Activated CD4-positive, alpha-beta T cell treated with anti-CD3 and anti-CD28 coated beads, Interleukin-10, Interleukin-2, amounts not matched to agents 100 ng/mL and 50 ng/mL, durations not matched to agents 16 hours and 8 hours (primary cell): ENCODE measurements at places on chromosomes 2 and 18.

GRCh38 chr2:194674043-194674442 is 983.0 kb upstream of the SLC39A10 start:
- DNase-seq: no peak

- DNase-seq: no peak
Measured at GRCh38 chr2:130776550-130776949, 21.2 kb downstream of the AMER3 start.

DNA sequence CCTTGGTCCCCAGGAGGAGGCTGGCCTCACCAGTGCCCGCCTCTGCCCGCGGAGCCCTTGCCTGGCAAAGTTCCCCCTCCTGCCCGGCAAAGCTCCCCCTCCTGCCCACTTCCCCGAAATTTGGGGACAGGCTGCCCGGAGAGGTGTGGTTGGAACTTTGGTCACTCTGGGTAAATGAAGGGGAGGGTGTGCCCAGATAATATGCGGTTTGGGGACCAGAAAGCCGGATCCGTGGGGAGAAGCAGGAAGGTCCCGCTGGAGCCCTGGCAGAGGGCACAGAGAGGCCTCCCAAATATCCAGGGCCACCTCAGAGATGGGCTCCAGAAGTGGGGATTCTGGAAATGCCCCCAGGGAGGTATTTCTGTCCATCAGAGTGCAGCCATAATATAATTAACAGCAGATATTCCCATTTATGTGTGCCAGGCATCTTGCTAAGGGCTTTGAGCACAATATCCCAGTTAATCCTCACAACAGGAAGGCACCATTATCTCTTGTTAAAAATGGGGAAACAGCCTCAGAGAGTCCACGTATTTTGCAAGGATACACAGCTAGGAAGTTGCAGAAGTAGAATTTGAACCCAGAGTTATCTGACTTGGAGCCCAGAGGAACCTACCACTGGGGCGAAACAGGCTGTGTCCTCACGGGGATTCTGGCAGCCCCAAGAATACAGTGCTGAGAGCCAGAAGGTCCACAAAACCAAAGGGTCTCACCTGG is 914 bp downstream of the STEAP3 start:
- DNase-seq: no peak

DNA sequence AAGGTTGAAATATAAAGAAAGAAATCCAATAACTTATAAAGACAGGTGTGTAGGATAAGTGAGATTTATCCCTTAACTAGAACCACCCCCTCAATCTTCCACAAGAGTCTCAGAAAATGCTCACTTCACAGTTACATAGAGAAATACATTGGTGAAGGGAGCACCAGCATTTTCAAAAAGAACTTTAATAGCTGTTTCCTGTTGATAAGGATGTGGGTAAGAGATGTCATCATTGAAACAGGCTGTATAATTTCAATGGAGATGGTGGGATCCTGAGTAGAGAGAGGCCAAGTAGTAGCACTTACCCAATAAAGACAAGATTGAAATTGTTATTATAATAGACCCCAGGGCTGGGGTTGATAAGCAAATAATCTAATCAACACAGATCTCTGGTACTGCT is 162.2 kb upstream of the TACR1 start:
- no peak for DNase-seq

GRCh38 chr2:192072261-192072660 is 122.5 kb downstream of the TMEFF2 start:
- DNase-seq: no peak

GRCh38 chr18:63511285-63511684 is 30.9 kb upstream of the SERPINB12 start:
- peak; percentile 20 for DNase-seq

- DNase-seq: no peak
Measured at GRCh38 chr18:42850174-42851083, 265.1 kb downstream of the RIT2 start.

GRCh38 chr2:56077359-56077915 is 106.4 kb upstream of the CCDC85A start:
- peak; percentile 6 for DNase-seq

DNA sequence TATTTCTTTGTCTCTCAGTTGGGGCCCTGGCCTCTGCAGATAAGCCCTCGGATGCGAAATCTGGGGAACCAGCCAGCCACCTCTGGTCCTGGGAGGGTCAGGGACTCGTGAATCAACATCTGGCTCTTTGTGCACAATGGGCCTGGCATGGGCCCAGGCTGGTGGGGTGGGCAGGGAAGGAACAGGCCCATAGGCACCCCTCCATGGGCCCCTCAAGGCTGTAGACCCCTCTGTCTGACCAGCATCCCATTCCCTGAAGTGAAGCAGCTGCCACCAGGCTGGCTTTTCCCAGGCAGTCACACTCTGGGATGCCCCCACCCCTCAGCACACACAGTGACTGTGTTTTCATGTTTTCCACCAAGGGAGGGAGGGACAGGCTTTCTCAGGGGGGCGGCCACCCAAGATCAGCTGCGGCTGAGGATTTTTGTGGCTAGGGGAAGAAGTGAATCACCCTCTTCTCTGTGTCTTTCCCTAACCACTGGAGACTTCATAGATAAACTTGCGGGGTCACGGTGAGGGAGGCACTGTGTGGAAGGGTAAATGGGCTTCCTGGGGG is 166.0 kb downstream of the AGAP1 start:
- no peak for DNase-seq

DNA sequence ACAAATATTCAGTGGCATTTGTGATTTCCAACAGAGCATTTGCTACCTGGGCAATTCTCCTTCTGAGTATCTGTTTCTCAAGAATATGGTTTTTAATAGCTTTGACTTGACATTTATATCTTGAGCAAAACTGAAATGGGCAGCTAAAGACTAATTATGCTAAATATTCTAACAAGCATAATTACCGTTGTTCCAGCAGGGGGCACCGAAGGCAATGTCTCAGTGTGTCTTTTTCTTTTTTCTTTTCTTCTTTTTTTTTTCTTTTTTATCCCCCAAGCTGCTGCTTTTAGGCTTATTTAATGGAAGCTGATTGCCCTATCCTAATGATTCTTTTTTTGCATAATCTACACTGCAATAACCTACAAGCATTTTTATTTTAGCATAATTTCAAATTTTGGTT is 138.9 kb upstream of the NABP1 start:
- peak; percentile 32 for DNase-seq

DNA sequence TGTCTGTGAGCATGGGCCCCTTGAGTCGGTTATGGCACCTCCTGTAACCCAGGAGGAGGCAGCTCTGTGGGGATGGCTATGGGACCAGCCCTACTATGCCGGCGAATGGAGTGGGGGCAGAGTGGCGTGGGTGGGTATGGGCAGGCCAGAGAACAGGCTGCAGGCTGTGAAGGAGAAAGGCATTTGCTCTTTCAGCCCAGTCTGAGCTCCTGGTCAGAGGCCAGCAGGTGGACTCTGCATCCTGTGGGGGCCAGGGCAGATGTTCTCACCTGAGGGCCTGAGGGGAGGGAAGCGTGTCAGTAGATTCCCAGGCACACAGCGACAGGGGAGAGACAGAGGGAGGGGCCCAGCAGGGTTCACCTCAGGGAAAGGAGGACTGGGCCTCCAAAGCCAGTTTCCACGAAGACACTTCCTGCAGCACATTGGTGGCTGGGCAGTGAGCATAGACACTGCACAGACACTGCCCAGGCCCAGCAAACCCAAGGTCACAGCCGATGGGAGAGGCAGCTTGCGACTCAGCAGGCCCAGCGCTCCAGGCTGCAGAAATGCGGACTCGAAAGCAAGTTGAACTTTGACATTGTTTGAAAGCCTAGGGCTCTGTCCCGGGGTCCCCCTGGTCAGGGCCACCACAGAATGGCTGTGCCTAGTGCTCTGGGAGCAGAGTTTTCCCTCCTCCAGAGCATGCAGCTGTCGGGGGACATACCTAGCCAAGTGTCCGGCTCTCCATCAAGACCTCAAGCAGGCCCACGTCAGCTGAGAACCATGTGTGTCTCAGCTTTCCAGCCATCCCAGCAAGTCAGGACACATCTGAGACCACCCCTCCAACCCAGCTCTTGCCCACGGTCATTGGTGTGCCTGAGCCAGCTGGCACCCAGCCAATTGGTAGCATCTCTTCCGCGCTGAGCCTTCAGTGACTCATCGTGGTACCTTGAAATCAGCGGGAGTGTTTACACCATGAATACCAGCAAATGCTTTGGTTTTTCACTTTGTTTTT is 53.8 kb downstream of the TGOLN2 start:
- DNase-seq: peak; percentile 34

- no peak for DNase-seq
Measured at GRCh38 chr2:218422403-218423086, 3.6 kb downstream of the VIL1 start.

- DNase-seq: no peak
Measured at GRCh38 chr2:188610050-188610444, 318.4 kb downstream of the GULP1 start.

DNA sequence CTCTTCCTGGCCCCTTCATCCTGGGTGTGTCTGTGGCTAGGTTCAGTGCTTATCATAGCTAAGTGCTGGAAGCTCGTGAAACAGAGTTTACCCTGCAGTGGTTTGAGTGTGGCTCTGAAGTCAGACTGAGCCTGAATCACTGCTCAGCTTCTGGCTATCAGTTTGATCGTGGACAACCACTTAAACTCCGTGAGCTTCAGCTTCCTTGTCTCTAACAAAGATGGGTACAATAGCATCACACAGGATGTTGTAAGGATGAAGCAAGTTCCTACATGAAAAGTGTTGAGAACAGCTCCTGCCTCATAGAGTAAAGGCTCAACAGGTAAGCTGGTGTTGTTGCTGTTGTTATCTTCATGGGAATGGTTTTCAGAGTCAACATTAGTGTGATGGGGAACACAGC is 210.3 kb downstream of the CLIP4 start:
- peak; percentile 13 for DNase-seq

- DNase-seq: no peak
Measured at GRCh38 chr2:158995677-158996049, 27.2 kb downstream of the TANC1 start.

DNA sequence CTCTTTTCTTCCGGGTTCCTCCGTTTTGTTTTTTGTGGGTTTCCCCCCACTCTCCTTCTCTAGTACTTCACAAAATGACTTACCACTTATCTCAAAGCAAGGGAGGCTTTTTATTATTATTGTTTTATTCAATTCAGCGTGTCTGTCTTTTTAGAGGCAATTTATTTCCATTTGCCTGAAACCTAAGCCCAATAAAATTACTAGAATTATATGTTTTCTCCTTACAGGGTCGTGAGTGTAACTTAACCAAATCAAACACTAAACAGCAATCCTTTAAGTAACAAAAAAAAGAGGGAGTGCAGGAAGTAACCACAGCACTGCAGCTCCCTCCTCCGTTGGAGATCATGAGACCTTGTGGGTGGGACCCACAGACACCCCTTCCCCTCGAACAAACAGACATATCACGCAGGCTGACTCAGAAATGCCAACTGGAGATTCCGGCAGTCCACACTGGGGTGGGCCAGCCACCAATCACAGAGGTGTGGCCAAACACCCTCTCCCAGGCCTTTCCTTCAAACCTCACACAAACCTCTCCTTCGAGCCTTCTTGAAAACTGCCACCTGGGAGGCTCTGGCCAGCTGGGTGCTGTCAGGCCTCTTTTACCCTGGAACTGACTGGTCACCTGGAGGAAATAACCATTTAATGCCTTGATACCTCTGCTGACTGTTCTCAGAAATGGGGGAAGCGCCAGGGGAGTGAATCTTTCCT is 207.1 kb upstream of the SMAD2 start:
- DNase-seq: no peak

DNA sequence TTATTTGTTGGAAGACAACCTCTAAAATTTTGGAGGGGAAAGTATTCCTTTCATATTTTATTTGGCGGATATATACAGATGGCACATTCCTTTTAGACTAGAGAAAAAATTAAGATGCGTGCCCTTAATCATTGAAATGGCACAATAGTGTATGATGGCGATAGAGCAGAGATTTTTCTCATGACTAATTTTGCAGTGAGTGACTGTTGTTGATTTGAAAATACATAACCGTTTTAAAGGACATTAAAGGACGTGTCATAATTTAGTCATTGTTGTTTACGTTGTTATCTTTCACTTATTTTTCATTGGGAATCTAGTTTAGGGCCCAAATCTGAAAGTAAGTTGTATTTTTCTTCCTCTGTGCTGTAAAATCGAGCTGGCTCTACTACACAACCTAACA is 61.7 kb downstream of the CERS6 start:
- DNase-seq: no peak

GRCh38 chr18:74141667-74142066 is 6.0 kb downstream of the FBXO15 start:
- no peak for DNase-seq

DNA sequence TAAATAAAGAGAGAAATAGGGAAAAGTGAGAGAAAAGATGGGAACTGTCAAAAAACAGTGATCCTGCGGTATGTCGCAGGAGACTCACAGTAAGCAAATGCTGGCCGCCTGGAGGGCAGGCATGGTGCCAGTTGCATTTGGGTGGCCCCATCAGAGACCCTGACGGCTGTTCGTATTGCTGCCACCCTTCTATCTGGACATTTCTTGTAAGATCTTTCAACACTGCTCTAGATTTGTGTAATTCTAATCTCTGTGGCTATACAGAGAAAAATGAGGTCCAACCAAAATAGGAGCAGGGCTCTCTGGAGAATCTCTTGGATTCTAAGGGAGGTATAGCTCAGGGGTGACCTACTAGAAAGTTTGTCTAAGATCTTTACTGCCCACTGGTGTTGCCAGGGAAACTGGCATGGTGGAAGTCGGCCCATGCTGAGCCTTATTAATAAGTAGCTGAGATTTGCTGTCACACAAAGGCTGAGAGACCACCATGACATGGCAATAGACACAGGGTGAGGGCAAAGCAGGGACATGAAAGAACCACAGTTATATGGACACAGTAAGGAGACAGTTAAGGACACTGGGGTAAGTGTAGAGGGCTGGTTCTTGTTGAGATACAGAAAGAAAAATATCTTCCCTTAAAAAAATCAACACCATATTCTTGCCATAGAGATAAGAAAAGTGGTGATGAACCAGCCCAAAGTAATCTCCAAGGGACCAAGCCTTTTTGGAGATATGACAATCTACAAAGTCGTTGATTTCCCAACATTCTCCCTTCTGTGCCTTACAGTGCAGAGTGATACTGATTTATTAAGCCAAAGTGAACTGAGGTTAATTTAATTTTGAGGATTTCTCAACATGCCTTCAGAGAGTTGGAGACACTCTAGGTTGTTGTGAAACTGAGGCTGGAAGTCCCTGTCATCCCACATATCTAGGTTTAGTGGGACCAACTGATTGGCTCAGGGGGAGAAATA is 26.4 kb upstream of the FZD7 start:
- DNase-seq: no peak

DNA sequence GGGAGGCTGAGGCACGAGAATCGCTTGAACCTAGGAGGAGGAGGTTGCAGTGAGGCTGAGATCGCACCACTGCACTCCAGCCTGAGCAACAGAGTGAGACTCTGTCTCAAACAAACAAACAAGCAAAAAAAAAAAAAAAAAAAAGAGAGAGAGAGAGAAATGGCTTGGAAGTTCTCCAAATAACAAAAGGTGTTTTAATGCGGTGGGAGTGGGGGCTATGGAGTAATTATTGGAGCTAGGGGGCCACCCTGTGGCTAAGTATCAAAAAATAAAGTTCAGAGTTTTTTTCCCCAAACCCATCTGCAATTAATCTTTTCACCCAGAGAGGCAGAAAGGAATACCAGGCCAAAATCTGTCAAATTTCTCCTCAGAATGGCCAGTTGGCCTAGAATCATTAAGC is 23.0 kb upstream of the CEP68 start:
- DNase-seq: peak; percentile 16

- no peak for DNase-seq
Measured at GRCh38 chr18:37568671-37569070, 3.1 kb upstream of the CELF4 start.

- peak; percentile 26 for DNase-seq
Measured at GRCh38 chr18:21660078-21660477, 44.5 kb downstream of the ABHD3 start.

GRCh38 chr18:5413447-5413846 is 117.9 kb upstream of the ZBTB14 start:
- no peak for DNase-seq

- DNase-seq: no peak
Measured at GRCh38 chr18:62369129-62369644, 44.1 kb downstream of the TNFRSF11A start.
